ENCODE measurements at places on chromosomes 2 and 18. TPM values are rescaled to one million over a fixed set of nuclear protein-coding genes. Genes with fewer than 3 reads are reported as not detected.

Gene CDKL4
- 2.3 TPM for total RNA-seq

Gene CFAP65
- not detected for total RNA-seq

Gene OSR1
- 12.9 TPM for total RNA-seq

Gene TFPI
- total RNA-seq = 44.5 TPM

Gene ONECUT2
- total RNA-seq = 0.10 TPM

Gene ASB3
- total RNA-seq = 30.4 TPM

Gene TLX2
- total RNA-seq = not detected

Gene NOL4
- total RNA-seq = 1.3 TPM

Gene SCG2
- 0.20 TPM for total RNA-seq

Gene BMP10
- not detected for total RNA-seq

Gene COL4A3
- total RNA-seq = 0.20 TPM

Gene SP3
- total RNA-seq = 151 TPM

Gene C1QL2
- 0.10 TPM for total RNA-seq

Gene ITPRIPL1
- total RNA-seq = 6.1 TPM

Gene UBXN4
- 91.2 TPM for total RNA-seq

Gene NFE2L2
- total RNA-seq = 68.6 TPM

Gene STARD6
- not detected for total RNA-seq

Gene GPR75
- total RNA-seq = 2.3 TPM

Gene DSG1
- 260 TPM for total RNA-seq

Gene ANTXR1
- total RNA-seq = 110 TPM

Gene SLC9A4
- total RNA-seq = 1.3 TPM

Gene TNP1
- total RNA-seq = not detected

Gene VWA3B
- total RNA-seq = not detected

Gene SERPINB10
- total RNA-seq = 3.9 TPM

Gene SULT1C2
- total RNA-seq = 1.5 TPM

Data from skin of body (tissue), 3 donors.